ENCODE measurements at places on chromosomes 13 and 19.
A peak's percentile ranks its signal among the peaks of the same experiment; 100 is the strongest.

GRCh38 chr19:51398096-51398704 is 7.8 kb upstream of the C19orf84 start:
- no peak for DNase-seq

DNA sequence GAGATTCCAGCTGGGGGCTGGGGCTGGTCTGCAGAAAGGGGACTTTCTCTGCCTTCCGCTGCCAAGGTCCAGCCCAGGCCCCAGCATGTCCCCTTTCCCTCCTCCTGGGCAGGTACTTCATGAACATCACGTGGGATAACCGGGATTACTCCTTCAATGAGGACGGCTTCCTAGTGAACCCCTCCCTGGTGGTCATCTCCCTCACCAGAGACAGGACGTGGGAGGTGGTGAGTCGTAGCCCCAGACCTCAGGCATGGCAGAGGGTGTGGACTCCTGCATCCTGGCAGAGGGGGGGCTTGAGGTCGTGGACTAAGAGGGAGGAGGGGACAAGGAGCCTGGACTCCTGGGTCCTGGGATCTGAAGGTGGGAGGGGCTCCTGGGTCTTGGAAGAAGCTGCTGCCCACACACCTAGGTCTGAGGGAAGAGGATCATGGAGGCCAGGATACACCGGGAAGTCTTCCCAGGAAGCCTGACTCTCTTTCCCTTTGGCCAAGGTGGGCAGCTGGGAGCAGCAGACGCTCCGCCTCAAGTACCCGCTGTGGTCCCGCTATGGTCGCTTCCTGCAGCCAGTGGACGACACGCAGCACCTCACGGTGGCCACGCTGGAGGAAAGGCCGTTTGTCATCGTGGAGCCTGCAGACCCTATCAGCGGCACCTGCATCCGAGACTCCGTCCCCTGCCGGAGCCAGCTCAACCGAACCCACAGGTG is 20.6 kb downstream of the GRIN2D start:
- DNase-seq: no peak

GRCh38 chr19:13277104-13277809 is 127.0 kb downstream of the IER2 start:
- DNase-seq: peak; percentile 5

DNA sequence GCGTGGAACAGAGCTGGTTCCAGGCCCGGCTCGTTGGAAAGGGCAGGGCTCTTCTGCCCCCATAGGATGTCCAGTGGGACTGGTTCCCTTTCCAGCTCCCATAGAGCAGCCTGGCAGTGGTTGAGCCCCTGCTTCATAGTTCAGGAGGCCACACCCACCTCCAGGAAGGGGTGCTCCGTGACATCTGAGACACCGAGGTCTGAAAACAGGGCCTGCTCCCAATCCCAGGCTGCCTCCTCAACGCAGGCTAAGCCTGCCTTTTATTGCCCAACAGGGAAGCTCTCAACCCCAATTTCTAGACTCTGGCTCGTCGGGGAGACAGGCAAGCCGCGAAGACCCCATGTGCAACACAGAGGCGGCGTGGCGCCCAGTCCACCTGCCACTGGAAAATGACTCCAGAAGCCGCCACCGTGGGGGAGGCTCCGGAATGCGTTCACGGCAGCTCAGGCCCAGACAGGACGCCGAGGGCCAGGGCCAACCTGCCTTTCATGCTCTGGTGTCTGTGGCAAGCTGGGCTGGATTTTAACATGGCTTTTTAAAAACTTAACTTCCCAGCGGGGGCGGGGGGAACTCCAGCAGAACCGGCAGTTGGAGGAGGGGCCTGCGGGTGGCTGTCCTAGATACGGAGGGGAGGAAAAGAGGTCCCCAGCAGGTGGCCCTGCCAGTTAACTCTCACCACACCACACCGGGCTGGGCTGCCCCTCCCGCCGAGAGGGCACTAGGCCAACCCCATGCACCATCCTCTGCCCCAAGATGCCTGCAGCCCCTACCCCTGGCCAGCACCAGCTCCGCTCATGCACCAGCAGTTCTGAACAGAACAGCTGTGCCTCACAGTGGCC is 17.9 kb upstream of the TINCR start:
- no peak for DNase-seq

DNA sequence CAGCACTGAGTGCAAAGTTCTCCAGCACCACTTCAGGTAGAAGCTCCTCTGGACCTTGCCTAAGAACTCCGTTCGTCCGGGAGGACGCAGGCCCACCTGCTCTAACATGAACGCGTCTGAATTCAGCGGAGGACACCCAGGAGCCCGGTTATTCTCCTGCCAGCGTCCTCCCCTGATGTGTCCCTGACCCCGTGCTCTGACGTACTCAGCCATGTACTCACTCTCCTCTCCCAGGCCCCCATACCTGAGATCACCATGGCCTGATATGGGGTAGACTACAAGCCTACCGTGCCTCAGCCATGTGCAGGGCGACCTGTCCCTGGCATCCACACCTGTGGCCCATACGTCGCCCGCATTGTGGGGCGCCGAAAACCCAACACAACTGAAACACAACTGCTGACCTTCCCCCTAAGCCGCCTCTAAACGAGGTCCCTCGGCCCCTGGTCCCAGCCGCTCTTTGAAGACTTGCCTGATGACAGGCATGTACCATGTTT is 744 bp upstream of the ZNF584 start:
- no peak for DNase-seq

DNA sequence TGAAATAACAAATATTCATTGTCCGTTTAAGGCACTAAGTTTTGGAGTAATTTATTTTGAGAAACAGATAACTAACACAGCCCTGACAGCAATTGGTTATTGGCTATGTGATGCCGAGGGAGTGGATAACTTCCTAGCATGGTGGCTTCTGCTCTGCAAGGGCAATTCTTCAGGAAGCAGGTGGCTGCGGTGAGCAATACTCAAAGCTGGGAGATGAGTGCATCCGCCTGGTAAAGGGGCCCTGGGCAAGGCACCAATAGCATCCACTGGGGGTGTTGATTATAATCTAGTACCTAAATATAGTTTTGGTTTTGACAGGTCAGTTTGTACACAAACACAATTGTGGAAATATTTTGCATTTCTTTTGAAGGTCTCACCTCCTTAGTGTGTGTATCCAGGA is 41.0 kb downstream of the CCDC70 start:
- no peak for DNase-seq

DNA sequence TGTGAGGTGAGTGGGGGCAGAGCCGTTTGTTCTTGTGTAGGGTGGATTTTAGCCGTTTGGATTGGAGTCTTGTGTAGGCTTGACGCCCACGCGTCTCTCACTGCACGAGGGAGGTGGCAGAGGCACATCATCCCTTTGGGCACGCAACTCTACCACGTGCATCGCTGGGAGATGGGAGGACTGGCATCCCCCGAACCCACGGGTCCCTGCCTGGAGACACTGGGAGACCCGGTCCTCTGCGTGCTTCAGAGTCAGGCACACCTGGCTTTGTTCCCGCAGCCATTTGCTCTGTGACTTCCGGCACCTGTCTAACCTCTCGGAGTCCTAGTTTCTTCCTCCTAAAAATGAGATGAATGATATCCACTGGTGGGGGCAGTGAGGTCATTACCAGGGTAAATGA is 6.4 kb downstream of the ARHGEF7 start:
- DNase-seq: no peak

DNA sequence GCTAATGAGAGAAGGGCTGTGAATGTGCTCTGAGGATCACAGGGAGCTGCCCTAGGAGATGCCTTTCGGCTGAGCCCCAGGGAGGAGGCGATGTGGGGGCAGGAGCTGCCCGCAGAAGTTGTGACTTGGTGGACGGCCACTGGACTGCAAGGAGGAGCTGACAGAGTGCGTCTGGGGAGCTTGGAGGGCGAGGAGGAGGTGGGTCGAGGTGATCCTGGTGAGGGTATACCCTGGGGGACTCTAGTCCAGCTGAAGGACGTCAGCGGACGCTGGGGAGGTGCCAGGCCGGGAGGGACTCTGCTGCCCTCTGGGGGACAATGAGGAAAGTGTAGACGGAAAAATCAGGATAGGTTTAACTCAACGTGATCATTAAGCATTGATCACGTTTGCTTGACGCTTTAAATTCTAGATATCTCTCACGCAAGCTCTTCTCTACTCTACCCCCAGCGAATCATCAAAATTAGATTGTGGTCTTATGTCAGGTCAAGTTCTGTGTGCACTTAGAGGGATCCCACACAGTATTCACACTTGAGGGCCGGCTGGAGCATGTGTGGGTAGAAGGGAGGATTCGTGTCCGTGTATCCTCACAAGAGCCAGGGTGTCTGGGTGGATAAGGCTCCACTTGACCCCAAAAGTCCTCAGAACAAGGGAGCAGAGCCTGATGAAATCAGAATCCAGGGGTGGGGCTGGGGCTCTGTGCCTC is 3.3 kb upstream of the CEACAM7 start:
- DNase-seq: no peak

GRCh38 chr13:59094181-59094580 is 1069.5 kb downstream of the DIAPH3 start:
- no peak for DNase-seq

DNA sequence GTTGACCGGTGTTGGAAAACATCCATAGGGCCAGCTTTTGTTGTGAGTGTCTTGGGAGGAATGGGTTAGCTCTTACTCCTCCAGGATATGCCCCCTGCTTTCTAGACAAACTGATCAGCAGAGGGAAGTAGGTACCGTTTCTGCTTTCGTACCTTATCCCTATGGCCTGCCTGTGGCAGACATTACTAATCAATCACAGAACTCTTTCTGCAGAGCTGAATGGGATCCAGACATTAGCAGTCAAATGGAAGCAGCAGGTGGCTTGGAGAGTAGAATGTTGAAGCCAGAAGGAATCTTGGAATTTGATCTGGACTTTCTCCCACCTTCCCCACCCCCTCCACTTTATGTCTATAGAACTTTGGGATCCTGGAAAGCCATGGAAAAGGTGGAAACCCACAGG is 17.1 kb downstream of the NWD1 start:
- no peak for DNase-seq

- DNase-seq: no peak
Measured at GRCh38 chr13:38826182-38826813, 139.4 kb downstream of the FREM2 start.

DNA sequence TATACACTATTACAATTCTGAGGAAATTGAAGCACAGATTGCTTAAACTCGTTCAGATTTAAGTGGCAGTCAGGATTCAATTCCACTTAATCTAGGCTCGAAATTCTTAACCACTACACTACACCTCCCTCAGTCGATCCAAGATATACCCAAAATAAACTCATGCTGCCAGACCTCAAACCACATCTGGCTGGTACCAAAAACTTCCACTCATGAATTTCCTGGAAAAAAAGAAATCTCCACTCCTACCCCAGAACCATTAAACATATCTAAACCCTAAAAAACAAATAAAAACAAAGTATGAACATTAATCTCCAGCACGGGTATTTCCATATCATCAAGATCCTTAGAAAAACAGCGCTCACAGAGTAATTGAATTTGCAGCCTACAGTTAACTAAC is 1.1 kb downstream of the ZFP30 start:
- DNase-seq: no peak

DNA sequence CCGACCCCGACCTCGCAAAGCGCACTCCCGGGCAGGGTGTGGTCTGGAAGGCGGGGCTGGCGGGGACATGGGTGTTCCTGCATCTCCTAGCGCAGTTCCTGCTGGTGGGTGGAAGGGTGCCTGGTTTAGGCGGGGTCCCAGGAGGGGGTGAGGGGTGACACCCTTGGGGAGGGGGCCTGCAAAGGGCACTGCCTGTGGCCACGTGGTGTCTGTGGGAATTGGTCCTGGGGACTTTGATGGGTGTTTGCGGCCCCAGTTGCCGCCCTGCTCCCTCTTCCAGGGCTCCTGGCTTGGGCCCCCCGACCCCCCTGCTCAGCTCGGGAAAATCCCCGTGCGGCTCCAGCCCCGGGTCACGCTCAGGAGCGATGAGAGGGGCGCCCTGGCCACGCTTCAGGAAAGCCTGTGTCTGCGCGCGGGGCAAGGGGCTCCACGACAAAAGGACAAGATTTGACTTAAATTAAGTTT is 19.1 kb downstream of the WTIP start:
- DNase-seq: no peak

Data from activated naive CD4-positive, alpha-beta T cell (primary cell).